ENCODE measurements at places on chromosomes 11 and 22. TPM values are rescaled to one million over a fixed set of nuclear protein-coding genes. Genes with fewer than 3 reads are reported as not detected.

Gene CASP4
- 29.8 TPM for total RNA-seq

Gene SCN3B
- total RNA-seq, result 1.2 TPM

Gene RBM4
- 95.4 TPM for total RNA-seq

Gene LRRC56
- 2.8 TPM for total RNA-seq

Gene GUCY1A2
- total RNA-seq, result 0.77 TPM

Gene TEX12
- not detected for total RNA-seq

All from colonic mucosa (tissue), 4 donors.